Retinal pigment epithelial cell (primary cell): ENCODE measurements at places on chromosomes 7 and 10.

- no peak for DNase-seq
Observed at GRCh38 chr7:30750683-30751650, 968 bp upstream of the INMT start.

DNA sequence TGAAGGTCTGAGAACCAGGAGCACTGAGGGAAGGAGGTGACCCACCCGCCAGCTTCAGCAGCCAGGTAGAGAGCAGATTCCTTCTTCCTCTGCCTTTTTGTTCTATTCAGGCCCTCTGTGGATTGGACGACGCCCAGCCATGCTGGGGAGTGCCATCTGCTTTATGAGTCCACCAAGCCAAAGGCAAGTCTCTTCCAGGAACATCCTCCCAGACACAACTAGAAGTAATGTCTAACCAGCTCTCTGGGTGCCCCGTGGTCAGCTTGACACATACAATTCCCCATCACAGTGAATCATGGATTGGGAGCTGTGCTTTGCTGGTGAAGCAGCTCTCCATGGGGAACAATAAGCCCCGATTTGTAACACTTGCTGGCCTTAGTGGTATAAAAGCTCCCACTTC lies 125.2 kb downstream of the CCDC3 start:
- no peak for DNase-seq

DNA sequence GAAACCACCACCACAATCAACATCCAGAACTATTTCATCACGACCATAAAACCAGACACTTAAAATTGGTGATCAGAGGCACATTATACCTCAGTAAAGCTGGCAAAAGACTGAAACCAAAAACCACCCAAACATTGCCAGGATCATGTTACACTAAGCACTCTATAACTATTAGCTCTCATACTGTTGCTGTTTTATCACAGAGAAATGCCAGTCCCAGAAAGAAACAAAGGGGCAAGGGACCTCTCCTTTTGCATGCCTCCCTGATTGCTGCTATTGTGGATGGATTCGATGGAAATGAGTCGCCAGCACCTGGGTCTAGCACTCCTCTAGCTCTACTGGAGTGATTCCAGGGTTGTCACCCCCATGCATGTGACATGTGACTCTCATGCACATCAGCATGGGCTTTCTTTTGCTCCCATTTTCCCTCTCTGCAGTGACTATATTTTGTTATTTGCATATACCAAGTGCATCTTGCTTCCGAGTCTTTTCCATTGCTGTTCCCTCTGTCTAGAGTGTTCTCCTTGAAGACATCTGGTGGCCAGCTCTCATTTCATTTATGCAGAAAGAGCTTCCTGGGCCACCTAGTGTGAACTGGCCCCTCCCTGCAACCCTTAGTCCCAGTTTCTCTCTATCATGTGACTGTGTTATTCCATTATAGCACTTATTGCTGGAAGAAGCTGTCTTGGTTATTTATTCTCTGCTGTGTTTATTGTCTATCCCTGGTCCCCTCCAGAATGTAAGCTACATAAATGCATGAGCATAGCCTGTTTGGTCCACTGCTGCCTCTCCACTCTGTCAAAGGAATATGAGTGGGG lies 300.6 kb downstream of the PLXNA4 start:
- DNase-seq: no peak

DNA sequence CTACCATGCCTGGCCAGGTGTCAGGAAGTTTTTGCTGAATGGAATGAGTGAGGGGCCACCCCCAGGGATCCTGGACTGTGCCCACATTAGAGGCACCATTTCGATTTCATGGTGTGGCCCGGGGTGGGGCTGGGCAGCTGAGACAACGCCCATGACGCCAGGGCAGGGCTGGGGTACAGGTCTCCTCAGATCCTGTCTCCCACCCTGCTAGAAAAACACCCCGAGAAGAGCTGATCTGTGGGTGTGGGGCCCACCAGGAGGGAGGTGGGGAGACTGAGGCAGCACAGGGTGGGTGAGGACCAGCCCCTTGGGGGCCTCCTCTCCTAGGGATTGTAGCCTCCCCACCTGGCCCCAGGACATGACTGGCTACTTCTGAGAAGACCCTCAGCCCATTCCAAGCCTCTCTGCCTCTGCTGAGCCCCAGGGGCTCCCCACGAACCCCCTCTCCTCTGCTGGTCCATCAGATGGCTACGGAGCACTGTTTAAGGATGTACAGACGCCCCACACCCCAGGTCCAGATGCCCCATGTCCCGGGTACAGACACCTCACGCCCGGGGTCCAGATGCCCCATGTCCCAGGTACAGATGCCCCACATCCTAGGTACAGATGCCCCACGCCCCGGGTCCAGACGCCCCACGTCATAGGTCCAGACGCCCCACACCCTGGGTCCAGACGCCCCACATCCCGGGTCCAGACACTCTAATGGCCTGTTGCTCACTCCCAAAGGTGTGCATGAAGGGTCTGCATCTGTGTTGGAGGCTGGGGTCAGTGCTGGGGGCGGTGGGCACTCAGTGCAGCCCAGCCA lies 99.4 kb downstream of the MICALL2 start:
- no peak for DNase-seq

GRCh38 chr10:43576062-43576461 lies 1.6 kb upstream of the ZNF239 start:
- no peak for DNase-seq

DNA sequence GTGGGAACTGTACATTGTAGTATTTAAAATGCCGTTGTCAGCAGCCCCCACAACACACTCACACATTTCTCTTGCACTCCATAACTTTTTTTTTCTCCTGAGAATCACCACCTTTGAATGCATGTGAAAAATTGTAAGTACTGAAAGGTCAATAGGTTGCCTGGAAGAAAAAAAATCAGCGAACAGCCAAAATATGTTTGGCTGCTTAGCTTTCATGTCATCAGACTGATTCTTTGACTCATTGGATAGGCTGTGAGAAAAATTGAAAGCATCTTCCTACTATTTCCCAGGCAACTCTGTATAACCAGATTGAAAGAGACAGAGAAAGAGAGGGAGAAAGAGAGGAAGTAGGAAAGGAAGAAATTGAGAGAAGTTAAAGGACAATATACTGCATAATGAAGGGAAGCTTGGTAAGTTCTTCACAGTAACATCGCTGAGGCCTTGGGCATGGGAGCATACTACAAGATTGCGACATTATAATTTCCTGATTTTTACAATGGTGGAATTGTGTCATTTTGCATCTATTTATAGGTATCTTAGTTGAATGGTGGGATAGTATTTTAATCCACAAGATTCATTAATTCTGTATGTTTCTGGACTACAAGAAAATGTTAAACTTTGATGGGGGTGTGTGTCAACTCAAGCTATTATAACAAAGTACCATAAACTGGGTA lies 249.3 kb upstream of the KCND2 start:
- DNase-seq: peak; percentile 18

DNA sequence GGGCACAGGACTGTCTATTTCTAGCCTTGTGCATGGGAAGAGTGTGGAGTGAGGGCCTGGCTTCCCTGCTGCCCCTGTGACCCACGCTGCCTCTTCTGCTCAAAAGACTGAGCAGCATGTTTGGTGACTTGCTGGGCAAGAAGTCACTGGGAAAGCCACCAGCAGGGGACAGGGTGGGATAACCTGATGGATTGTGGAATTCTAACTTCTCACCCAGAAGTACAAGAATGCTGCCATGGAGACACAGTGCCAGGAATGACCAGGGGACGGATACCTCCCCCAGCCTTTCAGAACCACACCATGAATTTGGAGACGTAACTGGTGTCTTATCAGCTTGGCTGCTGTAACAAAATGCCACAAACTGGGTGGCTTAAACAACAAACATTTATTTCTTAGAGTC lies 28.4 kb downstream of the GALNTL5 start:
- DNase-seq: no peak

DNA sequence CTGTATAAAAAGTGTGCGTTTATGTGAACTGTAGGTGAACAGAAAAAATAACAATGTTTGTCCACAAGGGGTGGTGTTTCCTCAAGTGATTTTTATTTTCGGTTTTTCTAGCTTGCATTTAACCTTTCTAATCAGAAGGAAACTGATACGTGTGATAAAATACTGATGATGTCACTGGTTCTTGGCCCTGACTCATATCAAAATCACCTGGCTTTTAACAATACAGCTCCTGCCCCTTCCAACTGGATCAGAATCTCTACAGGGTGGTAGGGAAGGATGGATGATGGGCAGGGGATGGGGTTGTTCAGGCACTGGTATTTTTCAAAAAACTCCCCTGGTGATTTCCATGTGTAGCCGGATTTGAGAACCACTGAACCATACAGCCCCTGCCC lies 10.9 kb downstream of the NPFFR1 start:
- DNase-seq: no peak
